ENCODE measurements at places on chromosomes 2 and 18.

DNA sequence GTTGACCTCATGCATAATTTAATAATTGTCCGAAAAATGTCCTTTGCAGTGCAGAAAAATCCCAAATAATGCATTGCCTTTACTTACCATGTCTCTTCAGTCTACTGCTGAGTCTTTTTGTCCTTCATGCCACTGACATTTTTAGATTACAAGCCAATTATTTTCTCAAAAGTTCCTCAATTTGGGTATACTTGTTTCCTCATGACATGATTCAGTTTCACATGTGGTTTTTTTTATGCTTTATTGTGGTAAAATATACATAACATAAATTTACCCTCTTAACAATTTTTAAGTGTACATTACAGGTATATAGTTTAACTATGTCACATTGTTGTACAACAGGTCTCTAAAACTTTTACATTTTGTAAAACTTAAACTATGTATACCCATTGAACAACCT, 81.0 kb downstream of the EPC2 start:
- DNase-seq: no peak

GRCh38 chr2:217049422-217049821, 189.6 kb upstream of the TNP1 start:
- DNase-seq: no peak

DNA sequence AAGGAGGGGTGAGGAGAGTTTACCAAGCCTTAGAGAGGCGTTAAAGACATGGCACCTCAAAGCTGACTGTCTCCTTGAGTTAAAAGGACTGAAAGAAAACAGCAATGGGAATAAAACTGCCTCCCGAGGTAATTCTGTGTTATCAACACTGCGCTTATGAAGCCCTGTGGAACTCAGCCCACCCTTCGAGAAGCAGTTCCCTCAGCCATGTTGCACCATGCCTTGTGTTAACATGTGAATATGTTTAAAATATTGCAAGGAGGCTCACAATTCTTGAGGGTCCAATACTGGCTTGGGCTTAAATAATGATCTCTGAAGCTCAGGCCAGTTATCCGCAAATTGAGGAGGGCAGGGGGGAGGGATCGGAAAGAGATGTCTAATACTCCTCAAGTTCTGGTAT, 14.7 kb downstream of the KLF7 start:
- no peak for DNase-seq

DNA sequence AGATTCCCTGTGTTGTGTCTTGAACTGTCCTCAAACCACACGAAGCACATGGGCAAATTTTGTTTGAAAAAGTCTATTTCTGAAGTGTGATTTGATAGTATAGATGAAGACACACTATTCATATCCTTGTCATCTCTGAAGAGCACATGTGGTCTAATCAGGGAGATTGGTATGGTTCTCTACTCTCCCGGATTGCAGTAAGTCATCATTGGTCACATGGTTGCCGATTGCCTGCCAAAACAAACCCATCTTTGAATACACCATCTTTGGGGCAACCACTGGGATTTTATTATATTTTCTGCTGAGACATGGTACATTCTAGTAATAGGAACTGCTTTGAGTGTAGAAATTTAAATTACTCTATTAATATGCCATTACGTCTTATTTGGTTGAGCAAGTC, 186.9 kb downstream of the MYO1B start:
- no peak for DNase-seq

GRCh38 chr2:233349005-233349998, 5.0 kb upstream of the DGKD start:
- DNase-seq: no peak

DNA sequence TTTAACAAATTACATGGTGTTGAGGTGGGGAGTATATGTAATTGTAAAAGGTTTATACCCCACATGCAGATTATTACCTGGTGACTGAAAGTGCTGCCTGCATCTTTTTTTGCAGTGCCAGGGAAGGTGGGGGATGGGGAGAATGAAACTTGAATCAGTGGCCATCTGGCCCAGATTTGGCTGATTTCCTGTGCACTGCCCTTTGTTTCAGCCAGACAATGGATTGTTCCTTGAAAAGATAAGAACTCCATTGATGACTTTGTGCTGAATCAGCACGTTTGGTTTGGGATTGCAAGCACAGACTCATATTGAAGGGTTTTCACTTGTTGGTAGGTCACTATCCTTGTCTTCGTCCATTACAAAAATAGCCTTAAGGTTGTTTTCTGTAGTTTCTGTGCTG, 20.9 kb downstream of the GREB1L start:
- DNase-seq: no peak

- DNase-seq: no peak
These were observed 164.8 kb downstream of the MYO5B start for GRCh38 chr18:50030146-50030545.

DNA sequence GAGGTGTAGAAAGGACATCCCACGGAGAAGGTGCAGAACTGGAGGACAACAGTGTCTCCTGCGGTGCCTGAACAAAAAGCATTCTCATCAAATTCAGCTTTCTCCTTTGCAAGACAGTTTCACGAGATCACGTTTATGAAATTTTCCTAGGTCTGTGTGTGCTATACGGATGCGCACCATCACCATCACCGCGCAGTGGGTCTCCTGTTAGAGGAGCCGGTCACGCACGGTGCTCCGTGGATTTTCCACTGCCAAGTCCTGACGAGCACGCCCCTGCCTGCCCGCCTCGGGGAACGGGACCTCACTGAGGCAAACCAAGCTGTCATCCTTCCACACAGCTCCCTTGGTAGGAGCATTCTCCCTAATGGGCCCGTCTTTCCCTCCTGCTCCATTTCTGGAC, 140.4 kb upstream of the TPO start:
- no peak for DNase-seq

DNA sequence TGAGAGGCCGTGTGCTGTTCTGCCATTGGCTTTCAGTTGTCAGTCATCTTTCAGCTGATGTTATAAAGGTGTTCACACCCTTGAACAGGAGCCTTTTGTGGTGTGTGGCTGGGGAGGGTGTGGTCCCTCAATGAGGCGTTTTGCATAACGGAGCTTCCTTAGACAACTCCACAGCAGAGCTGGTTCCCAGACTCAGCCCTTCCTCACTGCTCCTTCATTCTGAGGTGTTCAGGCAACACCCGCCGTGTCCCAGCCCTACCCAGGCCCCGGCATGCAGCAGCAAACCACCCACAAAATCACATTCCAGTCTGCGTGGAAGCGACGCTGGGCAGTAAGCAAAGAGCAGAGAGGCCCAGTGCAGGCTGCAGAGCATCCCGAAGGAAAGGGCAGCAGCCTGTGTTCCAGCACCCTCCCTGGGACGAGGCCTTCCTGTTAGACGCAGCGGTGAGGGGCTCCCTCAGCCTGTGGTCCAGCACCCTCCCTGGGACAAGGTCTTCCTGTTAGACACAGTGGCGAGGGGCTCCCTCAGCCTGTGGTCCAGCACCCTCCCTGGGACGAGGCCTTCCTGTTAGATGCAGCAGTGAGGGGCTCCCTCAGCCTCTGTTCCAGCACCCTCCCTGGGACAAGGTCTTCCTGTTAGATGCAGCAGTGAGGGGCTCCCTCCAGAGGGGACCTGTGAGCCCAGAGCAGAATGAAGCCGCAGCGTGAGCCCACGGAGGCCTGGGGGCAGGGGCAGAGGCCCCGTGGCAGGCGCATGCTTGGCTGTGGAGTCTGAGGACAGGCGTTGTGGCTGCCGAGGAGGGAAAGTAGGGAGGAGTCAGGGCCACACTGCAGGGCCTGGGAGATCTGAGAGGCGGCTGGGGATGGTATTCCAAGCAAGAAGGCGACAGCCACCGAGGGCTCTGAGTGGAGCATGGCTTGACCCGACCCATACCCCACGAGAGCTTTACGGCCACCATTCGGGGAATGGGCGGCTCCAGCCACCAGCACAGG, 201.8 kb upstream of the HDAC4 start:
- DNase-seq: no peak

GRCh38 chr2:189092936-189093335, 86.6 kb downstream of the COL5A2 start:
- DNase-seq: no peak

DNA sequence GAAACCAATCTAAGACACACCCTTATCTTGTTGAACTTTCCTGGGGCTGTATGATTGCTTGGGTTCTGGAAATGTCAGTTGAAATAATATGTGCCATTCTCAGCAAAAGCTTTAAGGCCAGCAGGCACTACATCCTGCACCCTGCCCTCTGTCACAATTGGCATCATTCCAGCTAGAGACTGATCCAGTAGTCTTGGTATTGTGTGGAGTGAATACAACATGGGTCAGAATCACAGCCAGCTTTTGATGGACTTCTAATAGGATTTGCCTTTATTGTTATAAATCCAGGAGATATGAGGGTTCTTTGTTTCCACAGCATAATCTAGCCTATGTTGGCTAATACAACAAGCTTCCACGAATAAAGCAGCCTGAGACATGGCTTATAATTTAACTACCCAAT, 617.0 kb upstream of the CDH2 start:
- DNase-seq: no peak

DNA sequence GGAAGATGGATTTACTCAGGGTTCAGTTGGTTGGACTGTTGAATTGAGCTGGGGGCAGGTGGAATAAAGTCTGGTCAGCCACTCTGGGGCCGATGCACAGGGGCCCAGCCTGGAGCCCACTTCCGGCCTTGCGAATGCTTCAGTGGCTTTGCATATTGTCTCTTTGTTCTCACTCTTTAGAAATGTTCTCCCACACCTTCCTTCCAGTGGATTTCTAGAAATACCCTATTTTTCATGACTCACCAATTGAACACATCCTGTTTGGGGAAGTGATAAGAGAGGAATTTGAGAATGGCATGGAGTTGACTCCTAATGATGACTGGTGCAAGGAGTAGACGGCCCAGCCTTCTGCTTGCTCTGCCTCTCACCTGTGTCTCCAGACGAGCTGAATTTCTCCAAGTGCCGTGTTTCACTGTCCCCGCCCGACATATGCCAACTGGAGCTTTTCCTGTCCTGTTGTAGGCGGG, 28.1 kb downstream of the ASAP2 start:
- DNase-seq: no peak

- DNase-seq: no peak
These were observed 66.6 kb downstream of the CNTNAP5 start for GRCh38 chr2:124091721-124092120.

GRCh38 chr2:165505514-165505913, 36.0 kb downstream of the CSRNP3 start:
- no peak for DNase-seq

GRCh38 chr18:23133860-23134779, 1.2 kb upstream of the CABLES1 start:
- no peak for DNase-seq

GRCh38 chr2:129777762-129778583, 201.5 kb upstream of the RAB6C start:
- DNase-seq: no peak

GRCh38 chr2:236998758-236999157, 86.9 kb upstream of the COPS8 start:
- no peak for DNase-seq

GRCh38 chr2:144989579-144990270, 469.8 kb upstream of the ZEB2 start:
- DNase-seq: no peak

DNA sequence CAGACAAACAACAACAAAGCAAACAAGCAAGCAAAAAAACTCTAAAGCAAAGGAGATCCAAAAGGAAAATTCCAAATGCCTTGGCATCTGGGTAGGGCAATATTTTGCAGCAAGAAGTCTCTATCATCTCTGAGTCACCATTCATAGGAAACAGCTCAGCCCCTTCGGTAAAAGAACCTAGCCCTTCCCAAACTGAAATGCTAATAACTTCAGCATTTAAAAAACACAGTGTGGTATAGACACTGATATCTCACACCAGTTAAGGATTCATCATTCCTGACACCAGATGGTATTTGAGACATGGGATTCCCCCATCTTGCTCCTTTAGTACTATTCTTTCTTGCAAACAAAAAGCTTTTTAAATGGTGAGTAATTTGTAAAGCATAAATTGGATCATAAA, 491.8 kb downstream of the TXNL1 start:
- DNase-seq: no peak

DNA sequence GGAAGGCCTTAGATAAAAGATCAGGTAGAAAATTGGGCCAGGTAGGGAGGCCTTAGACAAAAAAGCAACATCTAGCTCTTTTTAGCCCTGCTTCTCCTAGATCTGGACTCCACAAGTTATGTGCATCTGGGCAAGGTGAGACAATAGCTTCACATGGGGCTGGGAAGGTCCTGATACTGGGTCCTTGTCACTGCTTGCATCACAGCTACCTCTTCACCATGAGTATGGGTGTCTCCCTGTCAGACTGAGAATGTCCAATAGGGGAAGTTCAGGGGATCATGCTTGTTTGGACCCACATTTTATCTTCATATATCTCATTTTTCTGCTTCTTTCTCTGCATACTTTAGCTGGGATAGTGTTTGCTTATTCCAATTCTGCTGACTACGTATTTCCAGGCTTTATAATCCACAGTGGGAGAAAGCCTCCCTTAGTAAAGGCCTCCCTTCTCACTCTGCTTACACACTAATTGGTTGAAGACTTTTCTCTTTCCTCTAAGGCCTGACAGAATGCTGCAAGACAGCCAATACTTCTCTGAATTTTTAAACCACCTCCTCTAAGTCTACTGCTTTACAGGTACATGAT, 189.6 kb downstream of the CYRIA start:
- DNase-seq: no peak

DNA sequence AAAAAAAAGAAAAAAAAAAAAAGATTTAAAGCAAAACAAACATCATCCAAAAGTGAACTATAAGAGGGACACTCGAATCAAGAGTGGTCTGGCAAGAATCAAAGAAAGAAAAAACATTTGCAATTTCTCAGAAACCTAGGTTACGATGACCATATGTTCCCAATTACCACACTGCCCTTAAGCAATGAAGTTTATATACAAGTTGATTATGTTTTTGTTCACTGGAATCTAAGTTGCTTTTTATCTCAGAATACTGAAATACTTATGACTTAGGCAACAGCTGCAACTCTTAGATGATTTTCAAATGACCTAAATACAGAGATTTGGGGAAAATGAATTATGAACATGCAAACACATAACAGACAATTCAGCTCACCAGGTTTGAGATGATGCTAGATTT, 597.1 kb upstream of the CHAC2 start:
- peak; percentile 41 for DNase-seq

DNA sequence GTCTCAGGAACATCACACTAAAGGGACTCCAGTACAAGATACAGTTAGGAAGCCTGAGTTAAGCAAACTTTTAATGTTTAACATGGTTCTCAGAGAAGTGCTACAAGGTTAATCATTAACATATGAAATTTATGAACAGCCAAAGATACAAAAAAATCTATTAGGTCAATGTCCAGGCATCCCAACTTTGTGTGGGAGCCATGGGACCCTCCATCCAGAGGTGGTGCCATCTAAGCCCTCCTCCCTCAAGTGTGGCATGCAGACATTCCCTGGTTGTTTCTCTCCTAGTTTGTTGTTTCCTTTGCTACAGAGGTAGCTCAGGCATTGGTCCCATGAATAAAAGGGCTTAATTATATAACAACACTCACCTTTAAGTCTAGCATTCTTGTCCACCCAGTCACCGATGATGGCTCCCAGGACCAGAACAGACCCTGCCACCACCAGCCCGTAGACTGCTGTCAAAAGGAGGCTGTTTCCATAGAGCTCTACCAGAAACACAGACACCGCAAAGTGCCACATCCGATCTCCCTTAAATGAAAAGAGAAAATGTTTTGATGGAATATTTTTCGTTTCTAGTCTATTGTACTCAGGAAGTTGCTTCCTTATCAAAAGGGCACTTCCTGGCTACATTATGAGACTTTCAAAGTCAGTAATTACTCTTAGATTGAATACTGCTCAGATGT, 5.7 kb downstream of the SLC40A1 start:
- no peak for DNase-seq
